ENCODE measurements at places on chromosomes 3 and 15. TPM values are rescaled to one million over a fixed set of nuclear protein-coding genes. Genes with fewer than 3 reads are reported as not detected.

- no peak for DNase-seq
Observed at GRCh38 chr3:178982137-178982536, 89.5 kb downstream of the ZMAT3 start.

DNA sequence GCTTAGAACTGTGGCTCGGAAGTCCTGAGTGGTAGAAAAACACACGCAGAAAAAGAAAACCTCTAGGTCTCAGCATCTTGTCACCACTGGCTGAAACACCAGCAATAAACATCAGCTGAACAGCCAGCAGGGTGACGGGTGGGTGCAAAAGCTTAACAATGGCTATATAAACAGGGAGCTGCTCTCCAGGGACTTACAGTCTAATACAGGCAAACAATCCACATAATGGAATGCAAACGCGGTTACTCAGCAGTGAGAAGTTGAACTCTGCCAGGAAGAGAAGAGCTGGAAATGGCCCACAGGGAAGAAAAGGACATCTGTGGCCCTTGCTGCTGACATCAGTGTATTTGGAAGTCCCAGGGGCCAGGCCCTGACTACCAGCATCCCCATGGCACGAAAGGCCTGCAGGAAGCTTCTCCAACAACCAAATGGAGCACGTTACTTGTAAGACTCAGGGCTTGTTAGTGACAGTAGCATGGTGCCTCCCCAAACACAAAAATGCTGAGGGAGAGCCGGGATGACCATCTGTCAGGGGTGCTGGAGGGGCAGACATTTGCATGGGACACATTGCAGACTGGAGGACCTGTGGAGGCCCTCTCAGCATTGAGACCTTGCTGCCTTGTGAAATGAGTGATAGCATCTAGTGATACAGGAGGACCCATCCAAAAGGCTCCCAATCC lies 3.0 kb downstream of the HEG1 start:
- DNase-seq: no peak

DNA sequence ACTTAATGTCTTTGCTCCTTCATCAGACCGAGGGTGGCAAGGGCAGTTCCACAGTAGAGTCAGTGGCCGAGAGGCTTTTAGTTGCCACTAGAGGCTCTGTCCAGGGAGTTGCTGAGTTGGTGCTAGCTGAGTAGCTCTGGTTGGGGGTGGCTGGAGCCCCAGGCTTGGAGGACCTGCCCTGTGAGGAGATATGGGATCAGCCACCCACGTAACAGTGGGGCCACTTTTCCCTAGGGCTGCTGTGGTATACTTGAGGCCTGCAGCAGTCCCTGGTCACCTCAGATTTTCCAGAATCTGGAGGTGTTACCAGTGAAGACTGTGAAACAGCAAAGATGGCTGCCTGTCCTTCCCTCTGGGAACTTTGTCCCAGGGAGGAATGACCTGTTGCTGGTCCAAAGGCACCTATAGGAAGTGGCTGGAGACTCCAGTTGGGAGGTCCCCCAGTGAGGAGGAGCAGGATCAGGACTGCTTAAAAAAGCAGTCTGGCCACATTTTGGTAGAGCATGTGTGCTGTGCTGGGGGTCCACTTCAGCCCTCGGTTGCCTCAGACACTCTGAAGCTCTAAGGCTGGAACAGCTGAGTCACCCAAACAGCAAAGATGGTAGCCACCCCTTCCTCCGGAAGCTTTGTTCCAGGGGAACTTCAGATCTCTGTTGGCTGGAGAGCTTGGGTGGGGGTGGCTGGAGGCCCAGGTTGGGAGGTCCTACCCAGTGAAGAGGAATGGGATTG lies 72.9 kb downstream of the AKAP13 start:
- DNase-seq: no peak

The CCR3 gene
- polyA plus RNA-seq: not detected

The IMPG2 gene
- polyA plus RNA-seq: 0.76 TPM

The ZNF148 gene
- 51.8 TPM for polyA plus RNA-seq
